ENCODE measurements at places on chromosomes 13 and 19.
A peak's percentile ranks its signal among the peaks of the same experiment; 100 is the strongest.

- DNase-seq, result no peak
Observed at GRCh38 chr13:109010912-109011311, 381.5 kb downstream of the MYO16 start.

DNA sequence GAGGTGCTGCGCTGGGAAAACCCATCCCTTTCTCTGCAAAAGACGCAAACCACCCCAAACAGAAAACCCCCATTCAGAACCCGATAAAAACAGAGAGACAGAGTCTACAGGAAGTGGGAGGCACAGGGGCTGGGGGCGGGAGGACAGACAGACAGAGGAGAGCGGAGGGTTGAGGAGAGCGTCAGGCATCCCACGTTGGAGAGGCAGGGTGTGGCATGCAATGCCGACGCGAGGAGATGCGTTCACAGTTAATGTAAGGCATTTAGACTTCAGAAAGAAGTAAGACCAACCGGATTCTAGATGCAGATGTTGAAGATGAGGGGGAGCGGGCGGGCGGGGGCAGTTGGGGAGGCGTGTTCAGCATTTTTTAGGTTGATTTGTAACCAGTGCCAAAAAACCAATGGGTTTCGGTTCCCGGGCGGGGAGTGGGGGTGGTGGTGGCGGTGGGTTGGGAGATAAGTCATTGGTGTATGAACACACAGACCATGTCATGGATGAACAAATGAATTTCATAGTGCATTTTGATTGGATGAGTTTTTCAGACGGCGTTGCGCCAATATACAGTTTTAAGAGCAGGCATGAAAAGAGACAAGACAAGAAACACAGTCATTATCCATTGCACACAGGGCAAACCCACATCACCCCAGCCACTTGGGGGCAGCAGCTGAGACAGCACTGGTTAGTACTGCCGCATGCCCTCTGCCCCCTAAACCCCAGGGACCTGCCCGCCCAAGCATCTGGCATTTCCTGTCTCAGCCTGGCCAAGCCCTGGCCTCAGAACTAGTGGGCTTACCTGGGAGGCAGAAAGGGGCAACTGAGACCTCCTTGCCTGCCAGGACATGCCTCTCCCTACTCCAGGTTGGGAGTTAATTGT lies 91.3 kb downstream of the IER2 start:
- peak; percentile 60 for DNase-seq

GRCh38 chr13:78131811-78132210 lies 213.2 kb upstream of the EDNRB start:
- DNase-seq, result no peak

DNA sequence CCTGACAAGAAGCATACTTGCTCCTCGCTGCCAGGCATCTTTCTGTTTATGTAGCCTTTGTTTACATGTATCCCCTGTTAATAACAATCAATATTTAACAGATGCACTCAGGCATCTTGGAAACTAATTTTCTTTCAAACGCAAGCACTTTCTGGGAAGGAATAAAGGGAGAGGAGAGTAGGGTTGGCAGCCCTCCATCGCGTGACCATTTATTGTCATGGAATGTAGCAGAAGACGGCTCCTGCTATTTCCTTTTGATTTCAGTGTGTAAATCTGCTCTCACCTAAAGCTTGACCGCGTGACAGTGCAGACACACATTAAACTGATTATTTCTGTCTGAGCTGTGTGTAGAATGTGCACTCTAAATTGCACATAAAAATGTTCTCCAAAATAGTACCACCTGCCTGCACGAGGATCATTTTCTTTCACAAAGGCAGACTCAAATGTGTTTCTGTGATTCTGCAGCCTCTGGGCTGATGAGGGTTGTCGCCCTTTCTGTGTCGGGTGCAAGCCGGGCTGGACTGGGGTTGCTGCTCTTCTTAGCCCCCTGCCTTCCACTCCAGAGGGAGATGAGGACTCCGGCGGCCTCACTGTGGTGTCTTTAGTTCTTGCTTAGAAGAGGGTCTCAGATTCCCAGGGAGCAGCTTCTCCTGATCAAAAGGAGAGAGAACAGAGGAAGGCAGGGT lies 223.5 kb upstream of the MAB21L1 start:
- DNase-seq, result no peak

- DNase-seq, result no peak
Observed at GRCh38 chr19:51692468-51692867, 662 bp upstream of the SPACA6 start.

DNA sequence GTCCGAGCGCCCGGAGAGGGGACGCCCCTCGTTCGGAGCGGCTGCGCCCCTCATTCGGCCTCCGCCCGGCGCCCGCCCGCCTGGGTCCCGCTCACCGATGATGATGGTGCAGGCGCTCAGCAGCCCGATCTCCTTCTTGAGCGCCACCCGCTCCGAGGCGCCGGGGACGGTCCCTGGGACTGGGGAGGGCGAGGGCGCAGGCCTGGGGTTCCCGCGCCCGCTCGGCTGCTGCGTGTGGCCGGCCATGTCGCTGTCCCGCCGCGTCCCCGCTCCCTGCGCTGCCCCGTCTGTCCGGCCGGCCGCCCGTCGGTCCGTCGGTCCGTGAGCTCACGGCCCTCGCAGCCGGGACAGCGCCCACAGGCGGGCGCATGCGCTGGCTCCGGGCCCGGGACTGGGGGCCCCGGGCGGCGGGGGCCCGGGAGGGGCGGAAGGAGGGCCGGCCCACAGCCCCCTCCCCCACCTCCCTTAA lies at the start of gene SLC7A10:
Gene SLC7A10 (minus strand): TSS at position 393 of the 469 bp plus-strand sequence. CDS start 147 bp downstream, at position 246.
- no peak for DNase-seq

- no peak for DNase-seq
Observed at GRCh38 chr13:71922194-71922593, 55.2 kb upstream of the DACH1 start.

GRCh38 chr13:80116107-80116506 lies 224.8 kb downstream of the SPRY2 start:
- DNase-seq, result no peak

DNA sequence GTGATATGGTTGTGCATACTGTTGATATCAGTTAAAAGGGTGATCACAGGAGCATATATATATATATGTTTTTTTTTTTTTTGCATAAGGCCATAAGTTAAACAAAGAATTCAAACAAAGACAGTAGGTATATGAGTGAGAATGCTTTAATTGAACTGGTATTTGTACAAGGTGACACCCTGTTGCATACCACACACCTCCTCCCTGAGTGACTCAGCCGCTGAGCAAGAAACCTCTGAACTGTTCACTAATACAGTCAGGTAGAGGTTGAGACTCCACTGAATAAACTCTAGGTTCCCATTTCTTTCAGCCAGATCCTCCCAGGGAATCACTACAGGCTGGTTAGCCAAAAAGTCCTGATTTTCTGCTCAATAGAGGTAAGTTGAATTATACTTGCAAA lies at the start of gene SCEL:
Gene SCEL (plus strand): TSS at position 259 of the 400 bp plus-strand sequence. CDS start 20,170 bp downstream, outside the sequence.
- no peak for DNase-seq

GRCh38 chr19:49210108-49210900 lies 52.7 kb downstream of the TRPM4 start:
- DNase-seq, result peak; percentile 80

DNA sequence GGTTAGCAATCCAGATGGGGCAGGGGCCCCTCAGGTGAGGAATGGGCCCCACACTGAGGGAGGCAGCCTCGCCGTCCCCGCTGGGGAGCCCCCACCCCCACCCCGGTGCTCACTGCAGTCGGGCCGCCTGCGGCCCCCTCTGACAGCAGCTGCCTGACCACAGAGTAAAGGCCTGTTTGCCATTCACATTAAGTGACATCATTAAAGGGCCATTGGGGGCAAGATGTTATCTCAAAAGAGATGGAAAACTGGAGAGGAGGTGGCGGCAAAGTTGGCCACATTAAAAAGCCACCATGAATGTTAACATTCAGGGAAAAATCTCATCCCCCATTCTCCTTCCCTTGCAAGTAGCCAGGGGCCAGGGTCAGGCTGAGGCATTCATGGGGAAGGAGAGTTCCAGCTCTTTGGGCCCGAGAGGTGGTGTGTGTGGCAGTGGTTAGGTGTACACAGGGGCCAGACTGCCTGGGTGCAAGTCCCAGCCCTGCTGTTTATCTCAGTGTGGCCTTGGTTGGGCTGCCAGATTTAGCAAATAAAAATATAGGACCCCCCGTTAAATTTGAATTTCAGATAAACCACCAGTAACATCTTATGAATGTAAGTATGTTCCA lies 20.9 kb downstream of the VSTM2B start:
- peak; percentile 26 for DNase-seq

DNA sequence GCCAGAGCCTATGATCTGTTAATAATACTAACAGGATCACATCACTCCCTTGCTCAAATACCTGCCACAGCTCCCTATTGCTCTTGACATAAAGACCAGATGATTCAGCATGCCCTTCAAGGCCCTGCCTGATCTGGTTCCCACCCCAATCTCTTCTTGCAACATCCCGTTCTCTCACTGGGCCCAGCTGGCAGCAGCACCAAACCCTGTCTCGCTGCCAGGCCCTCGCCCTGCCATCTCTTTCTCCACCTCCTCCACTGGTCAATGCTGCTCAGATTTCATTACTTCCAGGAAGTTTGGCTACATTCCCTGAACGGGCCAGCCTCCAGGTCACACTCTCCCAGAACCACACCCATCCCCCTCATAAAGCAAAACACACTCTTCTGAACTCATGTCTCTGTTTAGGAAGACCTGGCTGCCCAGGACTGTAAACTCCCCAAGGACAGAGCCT lies 8.6 kb upstream of the BCAT2 start:
- DNase-seq, result no peak

- DNase-seq, result no peak
Observed at GRCh38 chr13:72379581-72379980, 347.8 kb downstream of the MZT1 start.

DNA sequence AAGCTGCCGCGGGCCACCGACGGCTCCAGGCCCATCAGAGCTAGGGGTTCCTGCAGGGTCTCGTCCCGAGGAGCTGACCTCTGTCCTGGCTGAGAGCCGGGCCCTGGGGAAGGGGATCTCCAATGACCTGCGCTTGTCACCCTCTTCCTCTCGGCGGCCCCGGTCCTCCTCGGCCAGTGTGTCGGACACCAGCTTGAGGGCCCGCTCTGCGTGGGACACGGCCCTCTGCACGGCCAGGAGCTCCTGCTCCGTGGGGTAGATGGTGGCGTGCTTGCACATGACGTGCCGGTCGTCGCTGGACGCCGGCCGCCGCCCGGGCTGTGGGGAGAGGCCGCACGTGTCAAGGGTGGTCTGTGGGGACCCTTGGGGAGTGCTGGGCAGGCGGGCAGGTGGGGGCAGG lies 32.7 kb upstream of the MATK start:
- DNase-seq, result no peak

DNA sequence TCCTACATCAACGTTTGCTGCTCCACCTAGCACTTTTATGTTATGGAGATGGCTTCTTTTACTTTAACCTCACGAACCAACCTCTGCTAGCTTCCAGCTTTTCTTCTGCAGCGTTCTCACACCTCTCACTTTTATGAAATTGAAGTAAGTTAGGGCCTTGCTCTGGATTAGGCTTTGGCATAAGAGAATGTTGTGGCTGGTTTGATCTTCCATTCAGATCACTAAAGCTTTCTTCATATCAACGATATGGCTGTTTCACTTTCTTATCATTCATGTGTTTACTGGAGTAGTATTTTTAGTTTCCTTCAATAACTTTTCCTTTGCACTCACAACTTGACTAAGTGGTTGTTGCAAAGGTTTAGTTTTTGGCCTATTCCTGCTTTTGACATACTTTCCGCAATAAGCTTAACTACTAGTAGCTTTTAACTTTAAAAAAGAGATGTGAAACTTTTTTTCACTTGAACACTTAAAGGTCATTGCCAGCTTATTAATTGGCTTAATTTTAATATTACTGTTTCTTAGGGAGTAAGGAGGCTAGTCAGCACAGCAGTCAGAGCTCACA lies 60.0 kb upstream of the SPRY2 start:
- DNase-seq, result no peak

DNA sequence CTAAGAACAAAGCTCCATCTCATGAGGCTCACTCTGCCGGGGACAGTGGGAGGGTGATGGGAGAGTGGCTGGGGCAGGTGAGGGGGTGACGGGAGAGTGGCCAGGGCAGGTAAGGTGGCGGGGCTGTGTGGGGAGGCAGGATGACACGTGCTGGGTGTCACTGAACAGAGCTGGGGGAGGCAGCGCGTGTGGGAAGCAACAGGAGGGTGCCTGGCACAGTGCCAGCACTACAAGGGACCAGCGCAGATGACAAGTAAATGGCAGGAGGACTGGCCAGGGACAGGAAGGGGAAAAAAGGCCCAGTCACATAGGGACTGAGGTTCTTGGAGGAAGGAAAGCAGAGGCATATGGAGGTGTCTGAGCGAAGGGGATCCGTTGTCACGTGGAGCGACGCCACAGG lies 129.9 kb downstream of the RNF17 start:
- no peak for DNase-seq

- DNase-seq, result no peak
Observed at GRCh38 chr13:110772091-110772984, 58.8 kb downstream of the ING1 start.

GRCh38 chr13:109868578-109869311 lies 82.4 kb upstream of the IRS2 start:
- DNase-seq, result no peak

Data from activated CD8-positive, alpha-beta memory T cell treated with anti-CD3 and anti-CD28 coated beads, Interleukin-2, amount 50 U/mL, for 48 hours (primary cell).